ENCODE measurements at places on chromosomes 6 and 20.

DNA sequence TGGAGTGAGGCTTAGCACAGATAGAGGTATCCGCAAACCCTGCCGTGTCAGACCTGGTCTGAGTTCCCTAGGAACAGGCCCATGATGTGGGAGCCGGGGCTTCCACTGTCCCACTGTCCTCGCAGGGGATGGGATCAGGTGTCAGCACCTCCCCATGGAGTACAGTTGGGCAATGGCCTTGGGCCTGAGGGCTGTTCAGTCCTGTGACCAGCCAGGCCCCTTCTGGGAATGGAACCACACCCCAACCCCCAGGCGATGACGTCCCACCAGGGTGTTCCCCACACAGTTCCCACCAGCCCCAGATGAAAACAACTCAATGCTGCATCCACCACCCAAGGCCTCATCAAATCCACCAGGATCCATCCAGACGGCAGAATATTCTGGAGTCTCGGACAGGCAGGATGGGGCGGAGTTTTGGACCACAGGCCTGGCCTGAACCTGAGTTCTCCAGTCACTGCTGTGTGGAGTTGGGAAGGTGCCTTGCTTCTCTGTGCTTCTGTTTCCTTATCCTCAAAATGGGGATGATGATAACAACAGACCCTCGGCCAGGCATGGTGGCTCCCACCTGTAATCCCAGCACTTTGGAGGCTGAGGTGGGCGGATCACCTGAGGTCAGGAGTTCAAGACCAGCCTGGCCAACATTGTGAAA is 62.2 kb downstream of the UBE2V1 start:
- DNase-seq = no peak

DNA sequence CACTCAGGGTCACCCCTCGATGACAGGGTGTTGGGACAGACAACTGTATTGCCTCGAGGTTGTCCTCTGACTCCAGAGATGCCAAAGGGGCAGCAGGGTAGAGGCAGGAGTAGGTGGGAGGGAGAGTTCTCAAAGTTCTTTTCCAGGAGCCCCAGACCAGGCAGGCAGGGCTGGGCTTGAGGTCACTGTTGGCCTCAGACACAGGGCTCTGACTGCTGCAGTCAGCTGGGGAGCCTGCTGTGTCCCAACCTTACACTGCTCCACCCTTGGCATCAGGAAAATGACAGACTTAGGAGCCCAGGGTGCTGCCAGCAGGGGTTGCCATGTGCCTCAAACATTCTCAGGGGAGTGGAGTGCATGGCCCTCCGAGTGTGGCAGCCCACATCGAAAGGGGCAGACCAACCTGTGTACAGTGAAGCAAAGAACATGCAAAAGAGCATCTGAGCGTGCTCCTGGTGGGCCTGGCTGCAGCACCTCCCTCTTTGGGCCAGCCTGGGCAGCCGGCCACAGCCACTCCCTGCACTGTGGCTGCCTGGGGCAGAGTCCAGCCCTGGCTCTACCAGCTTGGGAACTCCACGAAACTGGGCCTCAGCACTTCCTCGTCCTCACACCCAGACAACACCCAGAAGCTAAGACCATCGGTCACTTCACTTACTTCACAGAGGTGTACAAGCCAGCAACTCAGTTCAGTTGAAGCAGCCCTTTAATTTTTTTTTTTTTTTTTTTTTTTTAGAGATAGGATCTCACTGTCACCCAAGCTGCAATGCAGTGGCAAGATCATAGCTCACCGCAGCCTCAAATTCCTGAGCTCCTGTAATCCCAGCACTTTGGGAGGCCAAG is 24.0 kb downstream of the C6orf132 start:
- DNase-seq = no peak

- peak; percentile 63 for DNase-seq
Measured at GRCh38 chr20:58538752-58539151, 23.6 kb upstream of the APCDD1L start.

GRCh38 chr6:130949553-130949952 is 113.5 kb downstream of the EPB41L2 start:
- no peak for DNase-seq

DNA sequence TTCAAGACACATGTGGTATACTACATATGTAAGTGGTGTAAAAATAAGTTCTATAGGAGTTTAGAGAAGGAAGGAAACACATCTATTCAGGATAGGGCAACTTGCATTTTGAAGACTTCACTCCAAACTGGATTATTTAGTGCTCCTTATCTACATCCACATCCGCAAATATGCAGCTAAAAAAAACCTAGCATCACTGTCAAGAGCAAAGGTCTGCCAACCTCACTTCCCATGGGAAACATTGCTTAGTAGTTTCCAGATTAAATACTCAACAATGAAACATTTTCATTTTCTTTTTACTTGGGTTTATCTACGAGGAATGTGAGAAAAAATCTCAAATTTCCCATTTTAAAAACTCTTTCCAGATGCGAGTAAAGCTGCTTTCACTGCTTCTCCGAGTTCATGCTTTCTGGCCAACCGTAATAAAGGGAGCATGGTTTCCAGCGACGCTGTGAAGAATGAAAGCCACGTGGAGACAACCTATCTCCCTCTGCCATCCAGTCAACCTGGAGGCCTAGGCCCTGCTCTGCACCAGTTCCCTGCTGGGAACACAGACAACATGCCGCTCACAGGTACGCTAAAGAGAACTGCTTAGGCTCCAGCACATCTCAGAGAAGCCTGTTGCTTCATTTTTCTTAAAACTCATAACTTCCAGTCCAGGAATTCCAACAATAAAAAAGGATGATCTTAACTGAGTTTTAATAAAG is 48.2 kb downstream of the RFX6 start:
- no peak for DNase-seq

GRCh38 chr6:6581054-6581453 is 7.5 kb upstream of the LY86 start:
- no peak for DNase-seq
